Thoracic aorta endothelial cell (primary cell): ENCODE measurements at places on chromosomes 5 and 9. TPM values are rescaled to one million over a fixed set of nuclear protein-coding genes. Genes with fewer than 3 reads are reported as not detected.

The PCSK5 gene
- 8.4 and 18.5 TPM in 2 replicates for total RNA-seq

The EDIL3 gene
- total RNA-seq = 5.3 and 5.7 TPM in 2 replicates

The F12 gene
- 1.7 and 1.9 TPM in 2 replicates for total RNA-seq

The AFAP1L1 gene
- 102 and 142 TPM in 2 replicates for total RNA-seq

The HTR4 gene
- 0.07 TPM in 1 of 2 replicates, not detected in the other for total RNA-seq

The MRPL36 gene
- total RNA-seq = 37.5 and 44.5 TPM in 2 replicates

The IFNA21 gene
- total RNA-seq = not detected in 2 replicates

The CDH6 gene
- total RNA-seq = 0.13 TPM in 1 of 2 replicates, not detected in the other

The RIGI gene
- 24.5 and 28.9 TPM in 2 replicates for total RNA-seq

The SPACA9 gene
- total RNA-seq = 2.0 TPM in 2 replicates

The TNPO1 gene
- 708 and 907 TPM in 2 replicates for total RNA-seq

The SLC6A7 gene
- not detected in 2 replicates for total RNA-seq

The TCOF1 gene
- 29.9 and 46.5 TPM in 2 replicates for total RNA-seq

The NREP gene
- 108 and 114 TPM in 2 replicates for total RNA-seq

The F2RL2 gene
- total RNA-seq = 0.29 and 0.80 TPM in 2 replicates

The CATSPER3 gene
- not detected in 2 replicates for total RNA-seq

The IL3 gene
- not detected in 2 replicates for total RNA-seq

The BNC2 gene
- 29.9 and 39.6 TPM in 2 replicates for total RNA-seq

The ZSWIM6 gene
- 26.6 and 44.1 TPM in 2 replicates for total RNA-seq

The SH3GL2 gene
- total RNA-seq = 0.13 and 0.14 TPM in 2 replicates

The PTPRD gene
- total RNA-seq = 1.6 and 5.0 TPM in 2 replicates

The PCDHGA9 gene
- 4.3 and 4.6 TPM in 2 replicates for total RNA-seq

The IRF1 gene
- 9.7 and 14.5 TPM in 2 replicates for total RNA-seq

The SH3TC2 gene
- total RNA-seq = 8.8 and 9.0 TPM in 2 replicates

The IFNB1 gene
- not detected in 2 replicates for total RNA-seq

The ADAMTS6 gene
- total RNA-seq = 77.3 and 134 TPM in 2 replicates

The BAAT gene
- under 0.01 and 0.07 TPM in 2 replicates for total RNA-seq

The NRARP gene
- 12.1 and 16.5 TPM in 2 replicates for total RNA-seq

The HAUS6 gene
- 44.1 and 49.0 TPM in 2 replicates for total RNA-seq

The PCDHGB3 gene
- total RNA-seq = 1.4 and 2.9 TPM in 2 replicates

The FBP1 gene
- total RNA-seq = 1.6 and 13.2 TPM in 2 replicates

The CNTNAP3B gene
- total RNA-seq = 149 and 231 TPM in 2 replicates

The SPATA31A3 gene
- total RNA-seq = not detected in 2 replicates

The NDST1 gene
- total RNA-seq = 74.3 and 94.3 TPM in 2 replicates

The SLC45A2 gene
- not detected in 2 replicates for total RNA-seq

The PCA3 gene
- 2.0 and 2.2 TPM in 2 replicates for total RNA-seq

The NIPAL4 gene
- total RNA-seq = not detected in 2 replicates

The RASEF gene
- under 0.01 and 0.07 TPM in 2 replicates for total RNA-seq

The RRAGA gene
- 52.9 and 53.2 TPM in 2 replicates for total RNA-seq

The RALGDS gene
- total RNA-seq = 32.0 and 35.2 TPM in 2 replicates

The CDKN2B gene
- total RNA-seq = 2.7 and 4.7 TPM in 2 replicates
